SJSA1 (cell line): ENCODE measurements at places on chromosomes 11 and 22.
A peak's percentile ranks its signal among the peaks of the same experiment; 100 is the strongest.

- DNase-seq = no peak
Observed at GRCh38 chr11:70240337-70240736, 30.2 kb upstream of the PPFIA1 start.

DNA sequence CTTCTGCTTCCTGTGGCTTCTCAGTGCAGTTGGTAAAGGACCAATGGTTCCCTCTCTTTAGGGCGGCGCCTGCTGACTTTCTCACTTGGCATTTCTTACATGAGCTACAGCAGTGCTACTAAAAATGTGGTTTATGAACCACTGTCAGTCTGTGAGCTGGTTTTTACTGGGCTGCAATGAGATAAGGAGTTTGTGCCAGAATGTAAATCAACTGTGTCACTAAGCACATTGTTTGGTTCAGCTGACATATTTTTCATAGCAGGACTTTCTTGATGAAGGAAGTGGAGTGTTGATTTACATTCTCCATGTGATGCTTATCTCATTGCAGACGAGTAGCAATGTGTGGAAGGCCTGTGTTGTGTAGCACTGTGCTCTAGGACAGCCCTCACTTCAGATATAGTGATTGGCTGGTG, 463.3 kb downstream of the SOX6 start:
- DNase-seq = peak; percentile 84

DNA sequence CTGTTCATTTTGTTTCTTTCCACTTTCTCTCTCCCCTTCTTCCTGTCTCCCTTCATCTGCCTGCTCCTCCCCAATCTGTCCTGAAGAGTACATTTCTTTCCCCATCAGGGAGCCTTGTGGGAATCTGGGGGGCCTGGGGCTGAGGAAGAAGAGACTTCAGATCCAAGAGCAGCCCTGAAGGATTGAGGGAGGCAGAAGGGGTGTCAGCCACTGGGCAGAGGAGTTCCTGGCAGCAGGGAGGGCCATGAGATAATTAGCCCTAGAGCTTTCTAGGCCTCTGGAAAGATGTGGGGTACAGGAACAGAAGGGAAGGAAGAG, 24.4 kb upstream of the OAF start:
- no peak for DNase-seq

- DNase-seq = no peak
Observed at GRCh38 chr11:127339376-127339775, 338.8 kb upstream of the KIRREL3 start.

DNA sequence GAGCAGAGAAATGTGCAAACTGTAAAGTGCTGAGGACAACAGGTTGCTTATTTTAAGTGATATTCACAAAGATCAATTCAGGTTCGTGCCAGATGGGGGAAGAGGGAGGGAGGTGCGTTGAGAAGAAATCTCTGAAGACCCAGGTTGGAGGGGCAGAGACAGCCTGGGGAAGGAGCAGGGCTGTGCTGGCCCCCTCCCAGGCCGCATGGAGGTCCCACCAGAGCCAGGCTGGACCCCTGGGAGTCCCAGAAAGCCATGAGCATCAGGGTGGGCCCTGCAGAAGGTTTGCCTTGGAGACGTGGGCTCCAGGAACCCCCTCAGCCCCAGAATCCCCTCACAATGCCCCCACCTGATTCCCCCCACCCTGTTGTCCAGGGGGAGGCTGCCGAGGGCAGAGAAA, 47.4 kb downstream of the IGLL1 start:
- DNase-seq = no peak

DNA sequence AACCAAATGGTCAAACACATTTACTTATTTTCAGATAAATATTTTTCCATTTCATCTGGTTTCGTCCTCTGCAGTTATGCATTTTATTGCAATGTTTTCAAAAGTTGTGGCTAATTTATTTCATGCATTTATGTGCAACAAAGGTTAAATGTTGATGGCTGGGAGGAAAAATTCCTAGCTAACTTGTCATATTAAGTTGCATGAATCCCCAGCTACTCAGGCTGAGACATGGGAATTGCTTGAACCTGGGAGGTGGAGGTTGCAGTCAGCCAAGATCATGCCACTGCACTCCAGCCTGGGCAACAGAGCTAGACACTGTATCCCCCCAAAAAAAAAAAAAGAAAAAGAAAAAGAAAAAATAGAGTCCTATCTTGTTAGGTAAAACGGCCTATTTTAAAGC, 1862.4 kb upstream of the RAG2 start:
- peak; percentile 4 for DNase-seq

GRCh38 chr11:87810486-87810885, 364.8 kb downstream of the RAB38 start:
- DNase-seq = no peak

GRCh38 chr22:41556561-41556960, 4.2 kb upstream of the CSDC2 start:
- DNase-seq = no peak
